Amniotic epithelial cell (primary cell): ENCODE measurements at places on chromosomes 7 and 10.

GRCh38 chr7:76231583-76231982 is 29.9 kb downstream of the SRRM3 start:
- DNase-seq, result no peak

DNA sequence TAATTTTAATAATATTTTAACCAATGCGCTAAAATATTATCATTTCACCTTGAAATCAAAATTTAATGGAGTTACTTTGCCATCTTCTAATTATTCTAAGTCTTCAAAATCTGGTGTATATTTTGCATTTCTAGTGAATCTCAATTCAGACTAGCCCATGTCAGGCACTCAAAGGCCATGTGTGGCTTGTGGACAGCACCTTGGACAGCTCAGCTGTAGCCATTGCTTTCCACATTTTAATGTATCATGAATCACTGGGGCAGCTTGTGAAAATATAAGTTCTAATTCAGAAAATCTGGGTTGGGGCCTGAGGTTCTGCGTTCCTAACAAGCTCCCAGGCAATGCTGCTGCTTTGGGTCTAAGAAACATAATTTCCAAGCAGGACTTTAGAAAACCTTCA is 57.2 kb downstream of the MGAM2 start:
- DNase-seq, result peak; percentile 2

DNA sequence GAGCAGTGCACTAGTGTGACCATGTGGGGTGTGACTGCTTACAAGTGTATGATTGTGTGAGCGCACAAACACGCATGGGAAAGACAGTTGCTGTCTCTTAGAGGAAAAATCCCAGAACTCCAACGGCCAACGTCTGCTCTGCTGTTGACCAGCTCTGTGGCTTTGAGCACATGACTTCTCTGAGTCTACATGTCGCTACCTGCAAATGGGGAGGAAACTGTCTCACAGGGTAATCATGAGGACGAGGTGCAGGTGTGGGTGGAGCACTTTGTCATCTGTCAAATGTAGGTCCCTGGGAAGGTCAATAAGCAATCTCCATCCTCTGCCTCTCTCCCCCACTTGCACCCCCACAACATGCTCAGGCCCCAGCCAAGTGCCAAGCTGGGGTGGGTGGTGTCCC is 31.2 kb upstream of the TLX1 start:
- no peak for DNase-seq

DNA sequence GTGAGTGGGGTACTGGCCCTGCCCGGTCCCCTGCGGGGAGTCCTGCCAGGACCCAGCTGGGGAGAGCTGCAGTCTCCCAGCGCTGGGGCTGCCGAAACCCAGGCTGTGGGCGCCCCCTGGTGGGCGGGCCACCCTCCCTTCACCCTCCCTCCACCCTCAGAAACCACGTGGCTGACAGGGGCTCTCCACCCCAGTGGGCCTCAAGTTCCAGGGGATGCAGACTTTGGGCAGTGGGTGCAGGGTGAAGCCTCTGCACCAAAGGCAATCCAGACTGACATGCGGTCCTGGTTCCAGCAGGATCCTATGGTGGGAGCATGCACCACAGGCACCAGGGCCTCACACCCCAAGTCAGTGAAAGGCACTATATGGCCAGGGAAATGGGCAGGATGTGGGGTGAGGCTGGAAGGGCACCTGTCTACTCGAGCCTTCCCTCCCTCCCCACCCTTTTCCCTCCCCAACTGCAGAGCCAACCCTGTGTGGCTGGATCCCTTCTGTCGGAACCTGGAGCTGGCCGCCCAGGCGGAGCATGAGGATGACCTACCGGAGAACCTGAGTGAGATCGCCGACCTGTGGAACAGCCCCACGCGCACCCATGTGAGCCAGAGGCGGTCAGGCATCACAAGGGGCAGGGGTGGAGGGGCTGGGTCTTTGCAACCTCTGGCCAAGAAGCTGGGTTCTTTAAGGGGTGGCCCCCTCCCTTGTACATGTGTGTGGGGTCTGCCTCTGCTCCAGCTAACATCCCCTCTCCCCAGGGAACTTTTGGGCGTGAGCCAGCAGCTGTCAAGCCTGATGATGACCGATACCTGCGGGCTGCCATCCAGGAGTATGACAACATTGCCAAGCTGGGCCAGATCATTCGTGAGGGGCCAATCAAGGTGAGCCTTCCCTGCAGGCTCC is 38.8 kb downstream of the PSAP start:
- DNase-seq, result peak; percentile 33

- DNase-seq, result no peak
These were observed 37.2 kb downstream of the FIGNL1 start for GRCh38 chr7:50412973-50413372.

DNA sequence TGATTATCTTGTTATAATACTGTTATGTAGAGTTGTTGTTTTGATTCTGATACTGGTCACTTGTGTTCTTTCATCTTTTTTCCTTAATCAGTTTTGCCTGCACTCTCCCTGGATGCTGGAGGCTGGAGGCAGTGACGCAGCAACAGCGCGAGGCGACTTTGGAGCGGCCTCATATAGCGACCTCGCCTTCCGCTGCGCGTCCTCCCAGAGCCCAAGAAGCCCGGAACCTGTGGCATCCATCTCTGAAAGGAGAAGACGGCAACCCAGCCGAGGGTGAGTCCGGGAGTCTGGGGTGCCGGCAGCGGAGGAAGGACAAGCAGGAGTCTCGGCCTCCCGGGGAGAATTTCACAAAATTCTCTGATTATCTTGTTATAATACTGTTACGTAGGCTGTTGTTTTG is 161.2 kb downstream of the ZNF33B start:
- no peak for DNase-seq

DNA sequence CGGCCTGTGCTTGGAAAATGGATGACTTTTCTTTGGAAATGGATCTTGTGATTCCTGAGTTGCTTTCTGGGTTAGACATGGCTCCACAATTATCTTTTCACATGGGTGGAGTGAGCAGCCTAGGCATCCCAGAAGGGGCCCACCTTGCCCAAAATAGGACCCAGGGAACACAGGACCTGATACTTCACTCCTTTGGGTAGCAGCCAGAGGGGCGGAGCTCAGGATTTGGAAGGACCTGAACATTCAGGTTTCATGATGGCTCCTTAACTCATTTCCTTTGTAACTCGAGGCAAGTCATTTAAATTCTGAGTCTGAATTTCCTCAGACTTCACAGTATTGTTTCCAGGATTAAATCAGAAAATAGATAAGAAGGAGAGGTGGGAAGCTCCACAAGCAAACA is 178.3 kb upstream of the ZMIZ1 start:
- DNase-seq, result no peak

GRCh38 chr10:89214566-89215165 is 7.5 kb upstream of the CH25H start:
- DNase-seq, result no peak

DNA sequence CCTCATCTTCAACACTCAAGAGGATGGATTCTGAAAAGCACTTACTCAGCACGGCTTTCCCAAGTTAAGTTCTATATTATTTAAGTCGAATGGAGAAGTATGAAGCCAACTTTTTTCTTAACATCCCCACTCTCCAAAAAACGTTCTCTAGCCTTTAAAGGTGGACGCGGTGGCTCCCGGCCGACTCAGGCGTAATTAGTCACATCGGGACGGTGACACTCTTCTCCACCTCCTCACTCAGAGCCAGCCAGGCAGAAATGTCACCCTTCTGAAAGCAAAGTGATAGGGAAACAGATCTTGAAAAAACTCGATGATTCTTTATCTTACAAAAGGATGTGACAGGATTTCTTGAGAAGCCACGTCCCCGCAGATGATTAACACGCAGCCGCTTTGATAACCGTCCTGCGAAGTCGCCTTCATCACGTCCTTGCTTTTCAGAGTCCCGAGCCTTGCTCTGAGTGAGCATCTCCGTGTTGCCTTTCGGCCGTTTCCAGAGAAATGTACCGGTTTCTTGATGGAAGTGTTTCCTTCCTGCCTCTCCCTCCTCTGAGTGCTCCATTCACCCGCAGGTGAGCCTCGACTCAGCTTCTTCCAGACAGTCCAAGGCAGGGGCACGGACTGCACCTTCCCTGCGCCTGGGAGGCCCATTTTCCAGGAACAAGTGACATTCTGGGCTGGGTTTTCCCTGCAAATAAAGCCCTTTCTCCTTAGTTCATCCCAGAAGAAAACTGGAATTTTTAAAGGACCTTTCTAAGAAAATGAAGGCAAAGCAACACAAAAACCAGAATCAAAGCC is 314.8 kb downstream of the DNAJB6 start:
- DNase-seq, result no peak

- no peak for DNase-seq
These were observed 4.9 kb upstream of the SH2B2 start for GRCh38 chr7:102281785-102282184.

- no peak for DNase-seq
These were observed 952.7 kb upstream of the KCND2 start for GRCh38 chr7:119320316-119320715.

GRCh38 chr7:85469446-85470010 is 282.7 kb upstream of the SEMA3D start:
- DNase-seq, result peak; percentile 11

- DNase-seq, result peak; percentile 93
These were observed 18.7 kb downstream of the SLC25A13 start for GRCh38 chr7:96303105-96303685.

- no peak for DNase-seq
These were observed 13.3 kb downstream of the ST7 start for GRCh38 chr7:116966601-116967000.

DNA sequence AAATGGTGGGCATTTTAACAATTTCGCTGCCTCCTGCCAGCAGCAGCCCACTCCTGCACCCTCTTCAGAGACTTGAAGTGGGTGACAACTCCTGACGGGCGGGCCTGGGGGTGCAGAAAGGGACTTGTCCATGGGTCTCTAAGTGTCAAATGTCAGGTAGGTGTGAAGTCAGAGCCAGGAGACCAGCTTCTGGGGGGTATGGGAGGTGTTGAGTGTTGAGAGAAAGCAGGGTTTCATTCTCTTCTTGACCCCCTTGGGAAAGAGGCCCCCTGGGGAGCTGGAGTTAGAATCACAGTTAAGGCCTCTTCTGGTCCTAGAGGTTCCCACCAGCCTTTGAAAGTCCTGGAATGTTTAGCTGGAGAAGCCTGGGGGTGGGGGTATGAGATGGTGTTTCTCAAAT is 11.6 kb upstream of the PALD1 start:
- DNase-seq, result no peak

DNA sequence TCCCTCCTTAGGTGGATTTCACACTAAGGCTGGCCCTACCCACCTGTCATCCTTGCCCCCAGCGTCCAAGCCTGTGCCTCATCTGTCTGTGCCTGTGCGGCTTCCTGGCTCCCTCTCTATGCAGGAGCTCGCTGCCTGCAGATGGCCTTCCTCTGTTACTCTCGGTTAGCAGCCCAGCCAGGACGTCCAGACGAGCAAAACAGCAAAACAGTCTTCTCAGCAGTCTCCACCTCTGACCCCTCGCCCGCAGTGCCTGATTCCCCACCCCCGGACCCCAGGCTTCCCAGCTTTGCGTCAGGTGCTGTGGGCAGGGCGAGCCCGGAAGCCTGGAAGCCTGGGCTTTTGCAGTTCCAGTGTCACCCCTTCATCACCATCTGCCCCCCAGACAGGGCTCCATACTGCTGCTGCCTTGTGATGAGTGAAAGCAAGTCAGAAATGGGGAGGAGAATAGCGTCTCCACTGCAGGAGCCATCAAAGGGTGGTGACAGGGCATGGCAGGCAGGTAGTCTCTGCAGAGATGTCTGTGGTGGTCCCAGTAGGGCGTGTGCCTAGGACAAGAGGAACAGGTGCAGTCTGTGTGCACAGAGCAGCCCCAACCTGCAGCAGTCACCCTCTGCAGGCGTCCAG is 88.5 kb downstream of the ADCY1 start:
- DNase-seq, result no peak

DNA sequence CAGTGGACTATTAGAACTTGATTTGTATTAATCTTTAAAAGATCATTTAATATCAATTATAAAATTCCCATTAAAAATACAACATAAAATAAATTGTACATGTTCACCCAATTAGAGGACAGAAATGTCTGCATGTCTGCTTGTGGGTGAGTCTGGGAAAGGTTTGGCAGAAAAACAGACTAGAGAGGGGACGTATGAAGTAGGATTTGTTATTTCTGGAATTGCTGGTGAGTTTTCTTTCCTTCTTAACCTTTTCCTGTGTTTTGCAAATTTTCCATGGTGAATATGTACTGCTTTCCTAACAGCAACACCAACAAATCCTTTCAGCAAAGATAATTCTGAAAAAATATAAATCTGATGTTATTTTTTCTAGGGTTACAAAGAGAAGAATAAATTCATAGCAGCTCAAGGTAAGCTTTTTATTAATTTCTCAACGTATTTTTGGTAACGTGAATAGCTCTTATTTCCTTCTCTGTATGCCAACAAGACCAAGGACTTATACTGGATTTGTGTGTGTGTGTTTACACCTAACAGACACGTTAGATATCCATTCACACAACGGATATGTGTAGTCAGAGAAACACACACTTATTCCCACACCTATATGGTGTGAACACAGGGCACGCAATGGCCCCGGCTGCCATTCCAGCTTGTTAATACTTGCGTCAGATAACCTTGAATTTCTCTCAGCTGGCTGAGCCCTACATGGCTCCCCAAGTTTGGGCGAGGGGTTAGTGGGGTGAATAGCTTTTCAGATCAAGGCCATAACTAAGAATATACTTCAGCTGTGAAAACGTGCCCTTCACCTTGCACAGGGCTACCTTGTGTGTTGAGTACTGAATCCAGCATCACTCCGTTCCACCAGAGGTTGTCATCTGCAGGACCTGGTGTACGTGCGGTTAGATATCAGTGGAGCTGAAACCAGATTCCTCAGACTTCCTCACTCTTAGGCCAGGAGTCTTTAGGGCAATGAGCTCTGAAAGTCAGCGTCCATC is 64.6 kb downstream of the MKI67 start:
- no peak for DNase-seq

DNA sequence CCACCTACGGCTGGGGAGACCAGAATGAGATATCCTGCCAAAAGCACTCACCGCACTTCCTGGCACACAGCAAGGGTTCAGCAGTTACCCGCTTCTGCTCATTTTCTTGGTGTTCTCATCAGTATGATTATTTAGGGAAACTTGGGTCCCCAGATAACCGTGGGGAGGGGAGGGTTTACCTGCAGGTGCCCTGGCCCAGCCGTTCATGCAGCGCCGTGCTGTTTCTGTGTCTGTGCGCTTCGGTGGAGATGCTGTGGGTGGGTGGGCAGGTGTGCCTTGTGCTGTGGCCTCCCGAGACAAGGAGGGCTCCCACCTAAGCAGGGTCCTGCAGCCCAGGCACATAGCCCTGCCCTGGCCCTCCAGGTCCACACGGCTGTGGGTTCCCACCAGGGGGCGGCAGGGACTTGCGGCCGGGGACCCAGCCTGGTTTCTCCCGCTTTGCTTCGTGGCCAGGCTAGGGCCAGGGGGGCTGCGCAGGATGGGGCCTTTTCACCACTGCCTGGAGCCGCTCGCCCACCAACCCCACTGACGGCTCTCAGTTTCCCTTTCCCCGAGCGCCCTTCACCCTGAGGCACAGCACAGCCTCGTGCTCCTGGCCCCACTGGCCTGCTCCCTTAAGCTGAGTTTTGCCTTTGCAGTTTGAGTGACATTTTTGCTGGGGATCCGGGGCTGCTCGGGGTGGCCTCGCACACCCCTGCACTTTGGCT is 78.5 kb downstream of the LHPP start:
- DNase-seq, result peak; percentile 19

GRCh38 chr7:36057323-36057722 is 95.7 kb upstream of the EEPD1 start:
- DNase-seq, result no peak
